ENCODE measurements at places on chromosomes 7 and 10.
A peak's percentile ranks its signal among the peaks of the same experiment; 100 is the strongest.

GRCh38 chr10:106401161-106401560 lies 763.3 kb downstream of the SORCS1 start:
- DNase-seq = no peak

- DNase-seq = no peak
These were observed 306.6 kb upstream of the LRGUK start for GRCh38 chr7:133820584-133820983.

DNA sequence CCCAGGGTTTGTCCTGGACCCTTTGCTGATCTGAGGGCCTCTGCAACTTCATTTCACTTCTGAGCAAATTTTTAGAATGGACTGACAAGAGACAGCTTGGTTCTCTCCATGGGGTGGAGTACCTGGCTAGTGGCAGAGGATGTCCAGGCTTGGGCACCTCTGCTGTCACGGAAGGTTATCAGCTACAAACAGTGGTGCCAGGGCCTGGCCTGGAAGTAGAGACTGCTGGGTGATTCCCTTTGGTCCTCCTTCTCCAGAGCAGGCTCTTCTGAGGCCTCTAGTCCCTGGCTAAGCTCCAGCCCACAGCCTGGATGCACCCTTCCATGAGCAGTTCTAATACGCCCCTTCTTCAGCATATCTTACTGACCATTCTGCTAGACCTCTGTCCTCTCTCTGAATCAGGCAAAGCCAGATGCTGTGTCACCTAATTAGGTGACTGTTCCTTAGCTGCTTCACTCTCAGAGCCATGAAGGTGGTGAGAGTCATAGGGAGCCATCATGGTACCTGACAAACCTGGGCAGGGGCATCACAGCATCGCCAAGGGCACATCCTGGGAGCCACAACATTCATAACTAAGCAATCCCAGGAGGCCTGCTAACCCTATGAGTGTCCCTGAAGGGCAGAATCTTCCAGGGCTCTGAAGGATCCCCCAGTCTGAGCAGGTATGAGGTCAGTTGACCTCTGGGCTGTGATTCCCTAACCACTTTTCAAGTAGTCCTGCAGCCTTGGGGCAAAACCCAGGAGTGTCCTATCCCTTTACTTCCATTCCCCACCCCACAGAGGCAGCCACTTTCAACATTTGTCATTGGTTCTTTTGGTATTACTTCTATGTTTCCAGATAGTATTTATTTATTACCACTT lies 4.0 kb downstream of the ARHGAP22 start:
- no peak for DNase-seq

- DNase-seq = no peak
These were observed 70.4 kb downstream of the COA1 start for GRCh38 chr7:43658718-43659548.

- DNase-seq = no peak
These were observed 114.3 kb downstream of the CDK14 start for GRCh38 chr7:90710466-90710850.

GRCh38 chr10:2488446-2489005 lies 578.8 kb upstream of the PFKP start:
- DNase-seq = no peak

DNA sequence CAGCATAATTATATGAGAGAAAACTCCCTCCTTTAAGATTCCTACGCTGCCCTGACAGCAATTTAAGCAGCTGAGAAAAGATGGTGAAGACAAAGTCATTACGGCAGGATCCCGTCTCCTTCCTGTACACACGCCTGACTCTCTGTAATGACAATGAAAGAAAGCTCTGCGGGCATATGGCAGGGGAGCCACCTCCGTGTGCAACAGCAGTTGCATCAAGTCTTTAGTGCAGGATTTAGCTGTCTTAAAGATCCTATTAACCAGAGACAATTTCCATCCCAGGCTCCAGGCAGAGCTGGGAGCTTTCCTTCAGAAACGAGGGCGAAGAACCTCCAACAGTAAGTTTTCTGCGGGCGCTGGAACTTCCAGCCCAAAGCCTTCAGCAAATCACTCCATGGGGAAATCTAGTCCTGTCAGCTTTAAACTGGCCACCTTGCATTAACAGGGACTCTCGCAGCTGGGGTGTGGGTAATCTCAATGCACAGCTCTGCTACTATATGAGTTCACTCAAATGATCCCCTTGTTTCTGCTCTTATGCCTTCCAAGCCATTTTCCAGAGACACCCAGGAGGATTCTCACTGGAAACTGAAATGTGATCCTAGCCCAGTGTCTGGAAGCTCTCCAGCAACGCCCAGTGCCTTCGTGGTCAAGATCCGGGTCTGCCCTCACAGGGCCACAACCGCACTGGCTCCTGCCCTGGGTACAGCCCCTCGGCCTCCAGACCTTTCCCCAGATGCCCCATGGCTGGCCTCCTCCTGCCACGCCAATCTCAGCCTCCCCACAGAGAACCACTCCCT lies 74.9 kb downstream of the CTBP2 start:
- no peak for DNase-seq

DNA sequence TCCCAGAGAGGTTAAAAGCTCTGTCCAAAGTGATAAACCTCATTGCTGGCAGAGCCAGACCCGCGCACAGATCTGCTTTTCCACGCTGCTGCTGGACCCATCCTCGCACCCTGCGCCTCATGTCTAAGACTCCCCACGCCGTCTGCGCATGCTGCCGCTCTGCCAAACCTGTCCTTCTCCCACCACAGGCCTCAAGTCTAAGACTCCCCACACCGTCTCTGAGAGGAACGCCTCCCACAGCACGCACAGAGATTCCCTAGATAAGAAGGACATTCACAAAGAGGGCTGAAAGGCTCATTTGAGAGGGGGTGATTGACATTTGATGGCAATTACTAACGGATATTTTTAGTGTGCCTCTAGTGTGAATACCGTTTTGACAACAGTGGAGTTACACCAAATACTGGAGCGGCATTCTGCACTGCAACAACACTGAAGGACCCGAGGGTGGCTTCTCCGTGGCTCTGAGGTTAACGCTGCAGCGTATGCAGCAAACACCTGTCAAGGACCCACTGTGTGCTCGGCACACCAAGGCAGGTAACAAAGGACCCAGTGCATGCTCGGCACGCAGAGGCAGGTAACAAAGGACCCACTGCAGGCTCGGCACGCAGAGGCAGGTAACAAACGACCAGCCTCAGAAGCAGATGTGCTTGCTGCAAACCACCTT lies 231.4 kb downstream of the DNAJB6 start:
- DNase-seq = no peak

- DNase-seq = no peak
These were observed 18.6 kb downstream of the LRMDA start for GRCh38 chr10:75450075-75450445.

DNA sequence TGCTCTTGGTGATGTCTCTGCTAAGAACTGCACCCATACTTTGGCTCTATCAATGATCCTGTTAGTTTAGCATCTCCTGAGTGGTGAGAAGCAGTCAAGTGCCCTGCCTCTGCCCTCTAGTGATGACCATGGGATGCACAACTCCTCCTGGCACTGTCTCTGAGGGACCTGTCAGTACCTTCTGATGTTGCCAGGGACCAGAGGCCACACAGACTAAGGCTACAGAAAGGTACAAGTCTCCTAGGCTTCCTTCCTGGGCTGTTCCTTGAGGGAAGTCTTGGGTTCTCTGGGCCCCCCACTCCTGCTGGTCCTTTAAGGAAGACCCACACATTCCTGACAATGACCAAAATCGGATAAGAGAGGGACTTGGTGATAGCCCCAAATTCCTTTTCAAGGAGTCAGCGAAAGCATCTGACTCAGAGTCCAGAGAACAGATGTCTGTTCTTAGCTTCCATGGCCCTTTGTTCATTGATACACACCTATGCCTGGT lies 15.3 kb downstream of the NKX2-3 start:
- DNase-seq = no peak

DNA sequence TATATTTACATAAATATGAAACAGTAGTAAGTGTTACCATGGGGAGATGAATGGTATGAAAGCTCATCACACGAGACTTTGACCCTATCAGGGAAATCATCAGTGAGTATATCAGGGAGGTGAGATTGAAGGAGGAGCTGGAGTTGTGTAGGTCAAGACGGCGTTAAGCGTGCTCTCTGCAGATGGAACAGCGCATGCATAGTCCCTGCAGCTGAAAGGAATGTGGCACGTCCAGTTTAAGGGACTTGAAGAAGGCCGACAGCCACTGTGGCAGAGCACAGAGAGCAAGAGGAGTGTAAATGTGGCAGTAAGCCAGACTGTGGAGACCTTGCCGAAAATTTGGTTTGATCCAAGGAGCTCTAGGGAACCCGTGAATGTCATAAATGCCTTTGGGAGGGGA lies 38.9 kb downstream of the POU6F2 start:
- no peak for DNase-seq

- no peak for DNase-seq
These were observed 1.7 kb downstream of the SH3PXD2A start for GRCh38 chr10:103853428-103854264.

DNA sequence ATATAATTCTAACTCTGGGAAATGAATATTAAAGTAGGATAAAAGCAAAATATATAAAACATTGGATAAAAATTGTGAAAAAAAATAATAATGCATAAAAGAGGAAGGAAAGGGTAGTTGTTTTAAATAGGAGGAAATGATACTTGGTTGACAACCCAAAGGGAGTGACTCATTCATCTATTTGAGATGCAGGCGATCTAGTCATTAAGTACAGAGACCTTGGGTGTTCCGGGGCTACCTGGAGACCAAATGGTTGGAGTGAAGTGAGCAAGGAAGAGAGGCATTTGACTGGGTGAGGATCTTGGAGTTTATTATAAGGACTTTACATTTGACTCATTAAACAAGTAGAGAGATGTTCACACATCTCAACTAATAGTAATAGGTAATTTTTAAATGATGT lies 111.0 kb downstream of the LRRTM3 start:
- DNase-seq = peak; percentile 7
